ENCODE measurements at places on chromosomes 4 and X.

DNA sequence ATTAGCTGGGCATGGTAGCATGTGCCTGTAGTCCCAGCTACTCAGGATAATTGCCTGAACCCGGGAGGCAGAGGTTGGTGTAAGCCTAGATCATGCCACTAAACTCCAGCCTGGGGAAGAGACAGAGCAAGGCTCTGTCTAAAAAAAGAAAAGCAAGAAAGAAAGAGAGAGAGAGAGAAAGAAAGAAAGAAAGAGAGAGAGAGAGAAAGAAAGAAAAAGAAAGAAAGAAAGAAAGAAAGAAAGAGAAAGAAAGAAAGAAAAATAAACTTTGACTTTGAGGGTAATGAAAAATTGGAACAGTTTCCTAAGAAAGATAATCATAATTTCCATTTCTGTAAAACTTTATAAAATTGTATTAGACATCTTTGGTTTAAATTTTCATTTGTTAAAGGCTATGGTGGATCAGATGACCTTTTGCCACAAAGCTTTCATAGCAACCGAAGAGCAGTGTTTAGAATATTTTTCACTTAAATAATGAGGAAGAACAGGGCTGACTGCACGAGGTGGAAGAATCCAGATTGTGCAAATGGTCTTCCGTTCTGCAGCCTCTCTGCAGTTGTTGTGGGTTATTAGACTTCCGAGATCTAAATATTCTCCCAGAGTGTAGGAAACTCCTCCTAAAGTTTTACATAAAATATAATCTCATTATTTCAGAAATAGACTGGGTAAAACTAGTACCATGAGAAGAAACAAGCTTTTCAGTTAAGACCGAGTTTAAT, 55.9 kb downstream of the RBM47 start:
- DNase-seq: no peak

- DNase-seq: no peak
These were observed 45.0 kb downstream of the NOCT start for GRCh38 chr4:139060591-139060990.

GRCh38 chrX:136961594-136962135, 72.1 kb downstream of the GPR101 start:
- no peak for DNase-seq

DNA sequence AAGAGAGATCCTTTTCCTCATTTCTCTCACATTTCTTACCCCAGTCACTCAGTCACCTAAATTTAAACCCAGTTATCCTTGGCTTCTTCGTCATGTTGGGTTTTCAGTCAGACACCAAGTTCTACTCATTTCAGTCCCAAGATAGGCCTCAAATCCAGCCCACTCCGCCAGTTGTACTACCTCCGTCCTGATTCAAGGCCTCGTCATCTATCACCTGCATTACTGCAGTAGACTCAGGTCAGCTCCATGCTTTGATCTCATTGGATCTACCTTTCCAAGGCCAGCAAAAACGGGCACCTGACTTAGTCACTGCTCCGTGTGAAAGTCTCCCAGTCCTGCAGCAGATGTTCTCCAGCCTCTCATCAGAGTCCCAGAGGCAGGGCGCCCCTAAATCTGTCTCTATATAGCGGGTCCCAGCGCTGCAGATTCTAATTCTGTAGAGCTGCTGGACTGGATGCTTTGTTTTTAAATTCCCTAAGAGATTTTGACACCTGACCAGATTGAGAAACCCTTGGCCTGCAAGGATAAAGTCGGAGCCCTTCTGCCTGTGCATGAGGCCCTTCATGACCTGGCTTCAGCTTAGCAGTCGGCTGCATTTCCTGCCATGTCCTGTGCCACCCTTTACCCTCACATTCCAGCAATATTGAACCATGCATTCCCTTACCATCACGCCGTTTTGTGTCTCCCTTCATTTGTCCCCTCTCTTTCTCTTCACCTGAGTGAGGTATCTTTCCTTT, 53.7 kb downstream of the ZFX start:
- no peak for DNase-seq

GRCh38 chr4:150280081-150280895, 202.0 kb downstream of the DCLK2 start:
- DNase-seq: no peak

DNA sequence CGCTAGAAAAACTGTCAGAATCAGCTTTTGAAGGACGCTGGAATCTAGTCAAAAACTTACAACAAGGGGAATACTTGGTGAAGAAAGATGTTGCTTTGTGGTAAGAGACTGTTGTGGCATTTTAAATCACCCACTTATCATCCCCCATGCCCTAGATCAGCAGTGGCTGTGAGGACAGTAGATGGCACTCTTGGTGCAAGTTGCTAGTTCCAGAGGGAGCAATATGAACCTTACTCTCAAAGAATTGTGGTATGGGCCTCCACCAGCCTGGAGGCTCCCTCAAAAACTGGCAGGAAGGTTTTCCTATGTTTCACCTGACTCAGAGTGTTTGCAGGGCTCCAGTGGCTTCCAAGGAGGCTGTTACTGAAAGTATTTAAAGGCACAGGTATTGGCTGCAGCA, 37.7 kb upstream of the SLC16A2 start:
- peak; percentile 35 for DNase-seq

DNA sequence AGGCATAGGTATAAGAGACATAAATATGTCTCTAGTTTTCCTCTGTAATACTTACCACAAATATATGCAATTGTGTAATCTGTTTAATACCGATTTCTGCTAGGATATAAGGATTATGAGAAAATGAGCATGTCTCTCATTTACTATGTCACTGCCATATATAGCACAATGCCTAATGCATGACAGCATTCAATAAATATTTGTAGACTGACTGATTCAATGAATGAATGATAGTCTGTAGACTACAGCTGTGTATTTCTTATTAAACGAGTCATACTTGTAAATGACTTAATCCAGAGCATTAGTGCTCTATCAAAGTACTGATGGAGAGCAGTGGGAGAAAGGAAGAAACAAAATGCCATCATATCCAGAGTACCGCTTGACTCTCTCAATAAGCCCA, 175.6 kb downstream of the PPP3CA start:
- no peak for DNase-seq

GRCh38 chrX:1464971-1465285, 12.2 kb upstream of the ASMTL start:
- no peak for DNase-seq

DNA sequence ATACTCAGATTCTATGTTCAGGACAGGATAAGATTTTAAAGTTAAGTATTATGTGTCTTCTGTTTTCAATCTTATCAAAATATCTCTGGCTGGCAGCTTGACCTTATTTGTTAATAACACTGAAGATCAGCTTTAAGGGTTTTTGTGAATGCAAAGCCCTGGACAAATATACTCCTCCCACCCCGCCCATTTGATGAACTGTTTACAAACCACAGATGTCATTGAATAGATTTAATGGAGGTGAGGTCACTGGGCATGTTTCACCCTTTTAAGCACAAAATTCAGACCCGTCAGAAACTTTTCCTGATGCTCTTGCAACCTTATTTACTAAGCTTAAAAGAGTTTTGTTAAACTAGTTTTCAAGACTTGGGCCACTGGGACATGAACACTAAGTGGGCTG, 10.1 kb upstream of the CXCL8 start:
- no peak for DNase-seq

DNA sequence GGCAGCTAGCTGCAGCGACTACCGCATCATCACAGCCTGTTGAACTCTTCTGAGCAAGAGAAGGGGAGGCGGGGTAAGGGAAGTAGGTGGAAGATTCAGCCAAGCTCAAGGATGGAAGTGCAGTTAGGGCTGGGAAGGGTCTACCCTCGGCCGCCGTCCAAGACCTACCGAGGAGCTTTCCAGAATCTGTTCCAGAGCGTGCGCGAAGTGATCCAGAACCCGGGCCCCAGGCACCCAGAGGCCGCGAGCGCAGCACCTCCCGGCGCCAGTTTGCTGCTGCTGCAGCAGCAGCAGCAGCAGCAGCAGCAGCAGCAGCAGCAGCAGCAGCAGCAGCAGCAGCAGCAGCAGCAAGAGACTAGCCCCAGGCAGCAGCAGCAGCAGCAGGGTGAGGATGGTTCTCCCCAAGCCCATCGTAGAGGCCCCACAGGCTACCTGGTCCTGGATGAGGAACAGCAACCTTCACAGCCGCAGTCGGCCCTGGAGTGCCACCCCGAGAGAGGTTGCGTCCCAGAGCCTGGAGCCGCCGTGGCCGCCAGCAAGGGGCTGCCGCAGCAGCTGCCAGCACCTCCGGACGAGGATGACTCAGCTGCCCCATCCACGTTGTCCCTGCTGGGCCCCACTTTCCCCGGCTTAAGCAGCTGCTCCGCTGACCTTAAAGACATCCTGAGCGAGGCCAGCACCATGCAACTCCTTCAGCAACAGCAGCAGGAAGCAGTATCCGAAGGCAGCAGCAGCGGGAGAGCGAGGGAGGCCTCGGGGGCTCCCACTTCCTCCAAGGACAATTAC, 1.4 kb downstream of the AR start:
- DNase-seq: no peak

- no peak for DNase-seq
These were observed 60.8 kb downstream of the NPY1R start for GRCh38 chr4:163271555-163272127.

GRCh38 chr4:5899881-5900280, 7.0 kb upstream of the CRMP1 start:
- DNase-seq: no peak

DNA sequence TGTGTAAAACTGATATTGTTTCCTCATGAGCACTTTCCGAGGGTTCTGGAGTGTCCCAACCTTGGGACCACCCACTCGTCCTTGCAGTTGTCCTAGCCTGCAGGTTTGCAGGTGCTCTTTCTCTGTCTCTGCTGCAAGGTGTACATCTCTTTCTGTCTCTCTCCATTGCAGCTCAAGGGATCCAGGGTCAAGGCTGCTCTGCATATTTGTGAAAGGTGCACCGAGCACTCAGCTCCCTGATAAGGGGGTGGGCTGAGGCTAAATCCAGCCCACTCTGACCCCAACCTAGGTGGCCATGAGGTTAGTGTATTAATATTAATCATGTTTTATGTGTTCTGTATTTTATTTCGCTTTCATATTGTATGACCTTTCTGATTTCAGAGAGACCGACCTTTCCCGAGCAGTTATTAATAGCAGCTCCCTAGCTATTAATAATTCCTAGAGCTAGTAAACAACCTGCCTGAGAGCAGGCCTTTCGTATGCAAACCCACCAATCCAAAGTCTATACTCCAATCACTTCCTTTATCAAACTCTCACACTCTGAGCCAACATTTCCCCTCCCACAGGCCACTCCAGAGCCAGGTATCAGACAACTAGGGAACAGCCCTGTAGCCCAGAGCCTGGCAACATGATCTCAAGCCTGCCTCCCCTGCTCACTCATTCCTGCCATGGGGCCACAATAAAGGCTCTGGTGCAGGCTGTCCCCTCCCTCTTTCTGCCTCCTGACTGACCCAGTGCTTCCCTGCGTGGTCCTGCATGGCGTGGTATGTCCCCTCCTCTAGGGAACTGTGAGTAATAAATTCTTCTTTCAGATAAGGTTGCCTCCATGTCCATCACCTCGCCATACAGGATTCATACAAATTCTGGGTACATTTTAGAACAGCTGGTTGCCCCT, 73.9 kb downstream of the SLC2A9 start:
- no peak for DNase-seq

GRCh38 chr4:53576071-53576617, 15.1 kb downstream of the LNX1 start:
- DNase-seq: no peak

DNA sequence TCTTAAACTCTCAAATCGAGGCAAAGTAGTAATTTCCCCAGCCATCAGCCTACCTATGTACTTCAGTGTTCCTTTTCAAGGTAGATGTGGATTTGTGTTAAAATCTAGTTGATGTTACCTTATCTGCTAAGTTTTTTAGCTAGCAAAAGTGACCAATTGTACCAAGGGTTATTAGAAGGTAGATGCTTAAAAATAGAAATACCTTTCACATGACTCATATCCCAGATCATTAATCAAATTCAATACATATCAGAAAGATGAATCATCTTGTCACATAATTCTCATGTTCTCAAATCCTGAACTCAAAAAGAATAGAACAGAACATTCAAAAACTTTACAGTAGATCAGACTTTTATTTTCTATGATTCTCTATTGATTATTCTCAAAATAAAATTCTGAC, 3.5 kb downstream of the ENAM start:
- DNase-seq: no peak

DNA sequence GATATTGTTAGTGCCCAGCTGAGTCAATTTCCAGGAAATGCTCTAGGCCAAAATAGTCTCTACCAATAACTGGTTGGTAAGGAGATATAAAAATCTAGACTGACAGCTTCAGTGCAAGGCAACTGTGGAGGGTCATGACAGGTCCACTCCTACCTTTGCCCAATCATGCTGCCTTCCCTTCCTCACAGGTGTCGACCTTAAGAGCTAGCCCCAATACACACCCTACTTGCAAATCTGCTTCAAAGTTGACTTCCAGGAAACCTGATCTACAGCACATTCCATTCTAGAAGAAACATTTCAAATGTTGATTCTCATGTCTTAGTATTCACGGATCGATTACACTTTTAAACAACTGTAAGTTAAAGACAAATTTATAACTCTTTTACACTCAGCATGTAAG, 1455.5 kb downstream of the TECRL start:
- DNase-seq: no peak

- no peak for DNase-seq
These were observed 184.6 kb downstream of the UGT8 start for GRCh38 chr4:114783215-114783595.

GRCh38 chr4:174045381-174045780, 238.1 kb downstream of the FBXO8 start:
- no peak for DNase-seq

DNA sequence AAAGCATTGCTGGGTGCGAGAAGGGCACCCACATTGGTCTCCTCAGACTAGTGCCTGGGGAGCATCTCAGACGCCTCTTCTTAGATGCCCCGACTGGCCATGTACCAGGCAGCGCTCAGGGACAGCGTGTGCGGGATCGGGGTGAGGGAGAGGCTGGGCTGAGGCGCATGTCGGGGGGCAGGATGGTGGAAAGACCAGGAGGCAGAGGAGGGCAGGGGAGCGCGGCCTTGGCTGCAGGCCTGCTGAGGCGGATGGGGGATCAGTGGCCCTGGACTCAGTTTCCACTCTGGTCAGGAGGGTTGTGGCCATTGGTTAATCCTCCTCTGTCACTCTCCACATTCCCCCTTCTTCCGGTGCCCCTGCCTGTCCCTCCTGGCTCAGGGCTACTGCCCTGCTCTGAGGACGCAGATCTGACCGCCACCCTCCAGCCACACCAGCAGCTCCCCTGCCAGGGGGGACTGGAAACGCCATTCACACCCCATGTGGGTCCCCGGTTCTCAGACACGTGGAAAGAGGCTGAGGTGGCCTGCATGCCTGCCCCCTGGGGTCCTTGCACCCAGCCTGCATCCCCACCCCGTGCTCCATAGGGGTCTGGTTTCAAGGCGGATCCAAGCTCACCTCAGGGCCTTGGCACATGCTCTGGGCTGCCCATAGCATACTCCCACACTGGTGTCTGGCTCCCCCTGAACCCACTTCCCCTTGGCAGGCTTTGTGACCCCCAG, 105.9 kb downstream of the CPZ start:
- DNase-seq: no peak

GRCh38 chr4:136562834-136563233, 969.5 kb downstream of the PCDH18 start:
- DNase-seq: no peak

Data from NCI-H1694 treated with DMSO at 0.1 percent for 48 hours (cell line).